CD8-positive, alpha-beta memory T cell (primary cell): ENCODE measurements at places on chromosomes 2 and 18. TPM values are rescaled to one million over a fixed set of nuclear protein-coding genes. Genes with fewer than 3 reads are reported as not detected.

The NPAS2 gene
- total RNA-seq: 0.75 TPM

The SERPINB10 gene
- total RNA-seq: not detected

The TMEFF2 gene
- not detected for total RNA-seq

The IL36B gene
- not detected for total RNA-seq

The HOXD12 gene
- total RNA-seq: not detected

The ARL5A gene
- 58.4 TPM for total RNA-seq

The PDE1A gene
- not detected for total RNA-seq

The REG3A gene
- not detected for total RNA-seq

The NTSR2 gene
- not detected for total RNA-seq

DNA sequence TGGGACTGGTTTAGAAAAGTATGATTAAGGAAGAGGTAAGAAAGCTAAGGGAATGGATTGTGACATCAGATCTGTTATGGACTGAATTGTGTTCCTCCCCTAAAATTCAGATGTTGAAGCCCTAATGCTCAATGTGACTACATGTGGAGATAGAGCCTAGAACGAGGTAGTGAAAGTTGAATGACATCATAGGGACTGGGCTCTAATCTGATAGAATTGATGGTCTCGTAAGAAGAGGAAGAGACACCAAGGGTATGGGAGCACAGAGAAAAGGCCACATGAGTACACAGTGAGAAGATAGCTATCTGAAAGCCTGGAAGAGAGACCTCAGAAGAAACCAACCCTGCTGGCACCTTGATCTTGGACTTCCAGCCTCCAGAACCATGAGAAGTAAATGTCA is 178.3 kb downstream of the TRIB2 start:
- DNase-seq: no peak

- no peak for DNase-seq
Measured at GRCh38 chr2:149224543-149224942, 105.8 kb upstream of the LYPD6 start.

DNA sequence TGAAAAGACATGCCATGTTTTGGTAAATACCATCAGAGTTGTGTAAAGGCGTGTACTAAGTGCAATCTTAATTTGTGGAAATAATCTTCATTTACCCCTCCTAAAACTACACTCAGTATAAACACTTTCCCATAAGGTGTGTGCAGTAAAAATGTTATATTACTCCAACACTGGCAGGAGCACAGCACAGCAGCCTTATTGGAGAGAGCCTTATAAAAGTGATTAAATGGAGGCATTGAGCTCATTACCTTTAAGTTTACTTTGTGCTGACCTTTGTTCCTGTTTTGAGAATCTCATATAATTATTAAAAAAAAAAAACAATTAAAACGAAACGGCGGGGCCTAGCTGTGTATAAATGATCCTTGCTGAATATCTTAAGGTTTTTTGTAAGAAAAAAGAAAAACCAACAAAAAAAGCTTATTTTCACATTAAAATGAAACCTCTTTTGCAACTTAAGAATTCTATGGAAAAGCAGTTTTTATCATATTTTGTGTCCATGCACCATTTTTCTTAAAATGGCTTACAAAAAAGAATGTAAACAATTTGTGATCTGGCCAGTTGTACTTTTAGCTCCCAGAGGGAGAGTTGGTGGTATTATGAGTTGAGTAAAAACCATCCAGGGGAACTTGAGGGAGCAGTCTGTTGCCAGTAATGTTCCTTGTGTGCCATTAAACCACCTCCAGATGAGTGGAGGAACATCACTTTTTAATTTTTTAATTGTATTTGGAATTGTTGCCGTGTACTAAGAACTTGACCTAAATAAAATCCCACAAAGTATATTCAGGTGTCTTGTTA is 103.4 kb downstream of the ABI2 start:
- DNase-seq: no peak

DNA sequence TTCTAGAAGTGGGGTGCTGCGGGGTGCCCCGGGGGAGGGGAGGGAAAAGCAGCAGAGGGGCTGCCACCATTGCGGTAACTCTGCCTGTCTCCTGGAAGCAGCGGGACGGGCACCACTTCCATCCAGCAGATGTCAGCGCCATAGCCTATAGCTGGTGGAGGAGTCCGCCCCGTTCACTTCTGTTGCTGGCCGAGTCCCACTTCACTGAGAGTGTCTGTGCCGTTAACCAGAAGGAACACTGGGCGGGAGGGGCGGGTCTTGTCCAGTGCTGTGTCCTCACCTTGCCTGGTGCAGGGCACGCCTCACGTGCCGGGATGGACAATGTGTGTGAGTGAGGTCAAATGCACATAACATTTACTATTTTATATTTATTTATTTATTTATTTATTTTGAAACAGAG is 19.3 kb upstream of the ODC1 start:
- DNase-seq: no peak

DNA sequence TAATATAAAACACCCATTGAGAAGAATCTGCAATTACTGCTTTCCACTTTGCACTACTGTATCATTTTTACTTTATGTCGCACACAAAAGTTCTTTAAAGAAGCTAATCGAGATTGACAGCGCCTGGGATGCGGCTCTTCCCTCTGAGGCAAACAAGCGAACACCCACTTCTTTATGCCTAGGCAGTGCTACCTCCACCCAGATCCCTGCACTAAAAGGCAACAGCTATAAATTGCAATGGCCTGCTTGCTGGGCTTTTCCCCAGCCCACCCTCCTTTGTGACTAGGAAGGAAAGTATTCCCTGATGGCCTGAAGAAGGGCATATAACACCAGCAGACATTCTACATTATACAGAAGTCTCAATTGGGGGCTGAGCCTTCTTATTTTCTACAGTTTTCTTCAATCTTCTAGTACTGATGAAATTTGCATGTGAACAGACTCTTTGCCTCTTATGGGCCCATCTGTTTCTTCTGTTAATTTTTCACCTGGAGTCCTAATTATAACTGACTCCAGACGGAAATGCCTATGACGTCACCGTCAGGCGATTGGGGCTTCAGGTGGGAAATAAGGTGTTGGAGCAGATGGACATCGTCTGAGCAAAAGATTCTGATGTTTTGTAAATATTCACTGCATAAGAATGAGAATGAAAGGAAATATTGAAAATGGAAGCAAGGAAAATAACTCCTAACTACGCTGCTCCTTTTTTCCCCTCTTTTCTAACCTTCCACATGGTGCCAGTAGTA is 138.9 kb upstream of the DCC start:
- no peak for DNase-seq

GRCh38 chr2:127909019-127909418 is 23.3 kb upstream of the AMMECR1L start:
- no peak for DNase-seq

DNA sequence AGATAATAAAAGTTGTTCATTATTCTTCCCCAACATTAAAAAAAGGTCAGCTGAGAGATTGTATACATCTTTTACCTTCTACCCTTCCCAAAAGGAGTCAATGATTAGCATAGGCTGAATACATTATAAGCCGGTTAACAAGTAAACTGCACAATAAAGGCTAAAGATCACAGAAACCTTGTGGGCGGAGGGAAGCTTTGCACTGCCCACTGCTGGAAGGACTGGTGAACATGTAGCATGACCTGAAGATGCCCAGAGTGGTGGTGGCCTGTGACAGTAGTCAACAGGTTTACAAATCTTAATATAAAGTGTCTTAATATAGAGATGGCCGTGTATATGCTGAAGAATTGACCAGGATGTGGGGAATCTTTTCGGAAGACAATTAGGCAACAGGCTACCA is 35.6 kb downstream of the ARL5A start:
- no peak for DNase-seq

- DNase-seq: no peak
Measured at GRCh38 chr2:191255756-191256312, 10.6 kb downstream of the MYO1B start.

DNA sequence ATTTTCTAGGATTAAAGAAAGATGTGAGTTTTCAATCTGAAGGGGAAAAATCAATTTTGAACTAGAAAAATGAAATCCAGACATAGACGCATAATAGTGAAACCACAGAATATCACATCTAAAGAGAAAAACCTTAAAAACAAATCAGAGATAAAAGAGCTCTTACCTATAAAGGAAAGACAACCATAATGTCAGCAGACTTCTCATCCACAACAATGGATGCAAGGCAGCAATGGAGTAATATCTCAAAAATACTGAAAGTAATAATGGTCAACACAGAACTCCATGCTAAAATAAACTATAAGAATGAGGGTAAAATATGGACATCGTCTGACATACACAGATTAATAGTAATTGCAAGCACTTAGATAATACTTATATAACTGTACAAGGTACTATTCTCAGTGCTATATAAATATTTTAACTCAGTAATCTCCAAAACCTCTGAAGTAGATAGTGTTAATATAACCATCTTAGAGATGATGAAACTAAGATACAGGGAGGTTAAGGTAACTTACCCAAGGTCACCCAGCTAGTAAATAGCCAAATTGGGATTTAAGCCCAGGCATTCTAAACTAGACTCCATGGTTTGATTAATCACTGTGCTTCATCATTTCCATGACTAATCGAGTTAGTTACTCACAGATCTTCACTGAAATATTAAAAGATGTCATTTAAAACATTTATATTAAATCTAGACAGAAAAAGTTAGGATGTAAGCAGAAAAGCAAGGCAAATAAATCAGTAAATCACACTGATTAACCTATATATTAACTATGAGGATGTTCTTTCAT is 89.4 kb upstream of the SPTBN1 start:
- DNase-seq: no peak

DNA sequence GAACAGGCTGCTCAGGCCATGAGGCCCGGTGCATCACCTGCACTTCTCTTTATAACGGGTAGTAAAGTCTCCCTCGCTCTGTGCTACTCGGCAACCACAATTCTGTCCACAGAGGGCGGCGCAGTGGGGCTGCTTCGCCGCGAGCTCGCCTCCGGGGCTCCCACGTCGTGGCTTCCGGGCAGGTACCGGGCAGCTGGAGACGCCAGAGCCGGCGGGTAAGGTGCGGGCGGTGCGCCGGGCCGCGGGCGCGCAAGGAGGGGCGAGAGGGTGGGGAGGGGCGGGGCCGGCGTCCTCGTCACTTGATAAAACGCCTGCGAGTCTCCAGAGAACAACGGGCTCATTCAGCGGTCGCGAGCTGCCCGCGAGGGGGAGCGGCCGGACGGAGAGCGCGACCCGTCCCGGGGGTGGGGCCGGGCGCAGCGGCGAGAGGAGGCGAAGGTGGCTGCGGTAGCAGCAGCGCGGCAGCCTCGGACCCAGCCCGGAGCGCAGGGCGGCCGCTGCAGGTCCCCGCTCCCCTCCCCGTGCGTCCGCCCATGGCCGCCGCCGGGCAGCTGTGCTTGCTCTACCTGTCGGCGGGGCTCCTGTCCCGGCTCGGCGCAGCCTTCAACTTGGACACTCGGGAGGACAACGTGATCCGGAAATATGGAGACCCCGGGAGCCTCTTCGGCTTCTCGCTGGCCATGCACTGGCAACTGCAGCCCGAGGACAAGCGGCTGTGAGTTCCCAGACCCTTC is at the start of gene ITGA6:
ITGA6 (plus strand) TSS at position 331 of the 734 bp plus-strand sequence.
- DNase-seq: peak; percentile 84

DNA sequence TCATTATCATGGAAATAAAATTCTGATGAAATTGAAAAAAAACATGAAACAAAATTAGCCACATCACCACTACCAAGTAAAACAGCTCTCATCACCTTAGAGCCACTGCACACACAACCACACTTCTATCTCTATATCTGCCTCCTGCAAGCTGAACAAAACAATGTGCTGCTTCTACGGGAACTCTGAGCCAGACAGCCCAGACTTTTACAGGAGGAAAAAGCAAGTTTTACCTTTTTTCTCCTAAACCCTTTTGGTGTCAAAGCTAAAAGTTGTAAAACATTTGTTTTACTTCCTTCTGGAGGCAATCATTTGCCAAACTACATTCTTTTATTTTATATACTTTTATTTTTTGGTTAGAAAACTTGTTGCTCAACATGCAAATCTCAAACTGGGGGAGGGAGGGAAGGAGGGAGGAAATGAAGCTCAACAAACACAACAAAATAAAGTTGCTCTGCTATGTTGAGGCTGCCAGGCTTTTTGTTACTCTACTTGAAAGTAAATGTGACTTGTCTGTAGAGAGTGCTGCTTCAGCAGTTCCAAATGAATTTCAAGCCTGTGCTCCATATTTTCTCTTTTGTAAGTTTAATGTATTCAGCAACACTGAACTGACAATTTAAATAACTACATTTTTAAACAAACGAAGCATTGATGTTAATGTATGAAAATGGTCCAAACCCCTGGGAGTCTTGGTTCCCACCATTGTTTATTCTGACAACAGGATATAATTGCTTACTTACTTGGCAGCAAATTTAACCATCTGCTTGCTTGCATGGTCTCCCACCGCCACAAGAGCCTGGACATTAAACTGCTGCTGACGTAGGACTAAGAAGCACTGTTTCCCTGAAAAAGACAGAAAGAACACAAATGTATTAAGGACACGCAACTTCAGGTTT is 24.5 kb downstream of the DARS1 start:
- peak; percentile 18 for DNase-seq

- no peak for DNase-seq
Measured at GRCh38 chr2:62270728-62271127, 74.8 kb downstream of the B3GNT2 start.

- DNase-seq: no peak
Measured at GRCh38 chr2:127585270-127585807, 49.9 kb downstream of the MYO7B start.

DNA sequence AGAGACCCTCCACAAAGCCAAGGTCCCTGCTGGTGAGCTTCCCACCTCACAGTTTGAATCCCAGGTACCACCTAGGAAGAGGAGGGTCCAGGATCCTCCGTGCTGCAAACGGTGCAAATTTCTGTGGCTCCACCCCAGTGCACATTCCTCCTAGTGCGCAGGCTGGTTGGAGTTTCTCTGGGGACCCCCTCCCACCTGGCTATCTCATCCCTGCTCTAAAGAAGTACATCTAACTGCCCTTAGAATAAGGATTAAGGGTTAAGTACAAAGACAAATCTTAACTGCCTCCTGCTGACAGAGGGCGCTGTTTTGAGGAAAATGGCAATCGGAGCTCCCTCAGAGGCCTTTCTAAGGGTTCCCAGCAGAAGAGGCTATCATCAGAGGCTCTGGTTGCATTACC is 109.6 kb upstream of the FSIP2 start:
- DNase-seq: no peak

GRCh38 chr2:238277695-238278094 is 10.7 kb downstream of the PER2 start:
- no peak for DNase-seq

DNA sequence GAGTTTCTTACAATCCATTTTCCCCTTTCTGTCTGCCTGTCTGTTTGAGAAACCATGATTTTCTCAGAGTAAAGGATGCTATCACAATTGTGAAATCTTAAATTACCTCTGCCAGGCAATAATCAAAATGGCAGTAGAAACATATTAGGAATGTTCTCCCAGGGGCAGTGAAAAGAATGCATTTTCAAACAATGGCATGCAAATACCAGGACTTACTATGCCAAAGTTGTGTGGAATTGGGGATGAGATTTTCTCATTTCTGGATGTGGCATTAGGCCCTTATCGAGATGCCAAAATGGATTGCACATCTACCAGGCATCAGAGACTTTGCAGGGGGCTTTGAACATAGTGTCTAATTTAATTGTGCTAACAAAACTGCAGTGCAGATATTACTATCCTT is 821.4 kb downstream of the RNF144A start:
- no peak for DNase-seq

- DNase-seq: no peak
Measured at GRCh38 chr2:198762441-198762840, 695.3 kb downstream of the SATB2 start.

GRCh38 chr2:50729306-50730049 is 302.5 kb downstream of the NRXN1 start:
- DNase-seq: no peak

- DNase-seq: no peak
Measured at GRCh38 chr2:105510761-105511528, 112.1 kb upstream of the FHL2 start.
